ENCODE measurements at places on chromosomes 2 and 18.

DNA sequence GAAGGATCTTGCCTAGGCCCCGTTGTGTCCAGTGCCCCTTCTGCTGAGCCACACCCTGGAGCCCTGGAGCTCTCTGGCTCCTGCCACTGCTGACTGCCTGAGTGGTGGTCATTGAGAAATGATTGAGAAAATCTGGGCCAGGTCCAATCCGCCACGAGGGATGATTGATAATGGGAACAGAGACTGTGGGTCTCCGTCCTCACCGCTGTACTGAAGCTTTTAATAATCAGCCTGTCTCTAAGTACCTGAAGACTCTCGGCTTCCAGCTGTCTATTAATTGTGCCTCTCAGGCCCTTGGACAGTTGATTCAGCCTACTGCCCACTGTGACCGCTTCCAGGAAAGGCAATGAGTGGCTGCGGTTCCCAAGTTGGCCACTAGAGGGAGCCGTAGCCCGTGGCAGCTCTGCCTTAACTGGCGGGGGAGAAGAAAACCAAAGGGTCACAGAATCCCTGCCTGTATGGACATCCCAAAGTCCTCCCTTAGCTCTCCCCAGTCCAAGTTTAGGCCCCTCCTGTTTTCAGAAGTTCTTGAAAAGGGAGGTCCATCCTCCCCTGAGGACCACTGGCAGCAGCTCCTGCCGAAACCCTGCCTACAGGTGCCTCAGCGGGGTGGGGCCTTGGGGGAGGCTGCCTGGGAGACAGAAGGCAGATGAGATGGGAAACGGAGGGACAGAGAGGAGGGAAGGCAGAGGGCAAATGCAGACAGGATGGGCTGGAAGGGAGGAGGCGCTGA lies 213.6 kb downstream of the TNS1 start:
- peak; percentile 62 for DNase-seq

DNA sequence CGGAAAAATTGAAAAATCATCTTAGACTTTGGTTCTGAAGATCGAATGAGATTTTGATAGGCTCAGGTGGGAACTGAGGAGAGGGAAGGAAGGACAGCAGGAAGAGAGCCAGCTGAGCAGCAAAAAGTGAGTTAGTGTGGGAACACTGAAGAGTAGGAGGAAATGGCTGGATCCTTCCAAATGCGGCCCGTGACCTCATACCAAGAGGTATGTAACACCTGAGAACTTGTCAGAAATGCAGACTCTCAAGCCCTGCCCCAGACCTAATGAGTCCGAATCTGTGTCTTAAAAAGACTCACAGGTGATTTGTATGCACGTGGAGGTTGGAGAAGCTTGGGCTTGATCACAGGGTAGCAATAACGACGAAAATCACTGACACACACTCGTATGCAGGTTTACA lies 42.0 kb downstream of the COL4A3 start:
- DNase-seq: no peak

GRCh38 chr2:200288670-200289429 lies 17.6 kb upstream of the SPATS2L start:
- no peak for DNase-seq

DNA sequence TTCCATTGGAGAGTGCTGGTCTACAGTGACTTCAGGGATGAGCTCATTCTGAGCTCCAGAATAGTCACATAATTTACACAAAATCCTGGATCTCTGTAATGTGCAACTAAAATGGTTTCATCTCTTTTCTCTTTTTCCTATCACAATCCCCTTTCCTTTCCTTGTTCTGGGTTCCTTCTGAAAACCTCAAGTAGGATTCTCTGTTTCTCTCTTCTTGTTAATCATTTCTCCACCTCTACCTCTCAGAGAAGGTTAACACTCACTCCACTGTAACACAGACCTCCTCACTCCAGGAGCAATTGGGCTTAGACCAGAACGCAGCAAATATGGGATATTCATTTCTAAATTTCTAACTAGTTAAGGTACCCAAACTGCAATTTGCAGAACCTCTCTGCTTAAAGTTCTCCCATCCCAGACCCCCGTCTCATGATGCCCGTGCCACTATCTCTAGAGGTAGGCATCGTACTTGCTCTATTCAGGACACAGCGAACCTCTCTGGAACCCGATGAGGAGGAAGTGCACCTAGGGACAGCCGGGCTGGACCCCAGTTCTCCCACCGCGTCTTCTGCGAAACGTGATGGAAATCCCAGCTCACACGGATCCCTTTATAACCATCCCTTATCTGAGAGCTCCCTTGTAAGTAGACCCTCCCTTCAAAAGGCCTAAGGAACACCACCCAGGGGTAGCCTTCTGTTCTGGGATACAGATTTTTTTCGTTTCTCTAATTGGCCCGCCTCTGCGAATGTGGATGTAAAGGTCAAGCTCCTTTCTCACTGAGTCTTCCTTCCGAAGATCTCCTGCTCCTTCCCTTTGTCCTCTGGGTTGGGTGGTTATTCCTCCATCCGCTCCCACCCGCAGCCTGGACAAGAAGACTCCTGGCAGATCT lies 1.3 kb downstream of the FOXI3 start:
- DNase-seq: no peak

- no peak for DNase-seq
Observed at GRCh38 chr18:23995180-23995579, 19.4 kb upstream of the TTC39C start.

DNA sequence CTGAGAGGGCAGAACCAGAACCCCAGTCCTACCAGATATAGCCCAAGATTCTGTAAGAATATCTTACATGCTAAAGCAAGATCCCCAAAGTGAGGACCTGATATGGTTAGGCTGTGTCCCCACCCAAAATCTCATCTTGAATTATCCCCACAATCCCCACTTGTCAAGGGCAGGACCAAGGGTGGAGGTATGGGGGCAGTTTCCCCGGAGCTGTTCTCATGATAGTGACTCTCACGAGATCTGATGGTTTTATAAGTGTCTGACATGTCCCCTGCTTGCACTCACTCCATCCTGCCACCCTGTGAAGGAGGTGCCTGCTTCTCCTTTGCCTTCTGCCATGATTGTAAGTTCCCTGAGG lies 19.9 kb downstream of the TTC32 start:
- no peak for DNase-seq

DNA sequence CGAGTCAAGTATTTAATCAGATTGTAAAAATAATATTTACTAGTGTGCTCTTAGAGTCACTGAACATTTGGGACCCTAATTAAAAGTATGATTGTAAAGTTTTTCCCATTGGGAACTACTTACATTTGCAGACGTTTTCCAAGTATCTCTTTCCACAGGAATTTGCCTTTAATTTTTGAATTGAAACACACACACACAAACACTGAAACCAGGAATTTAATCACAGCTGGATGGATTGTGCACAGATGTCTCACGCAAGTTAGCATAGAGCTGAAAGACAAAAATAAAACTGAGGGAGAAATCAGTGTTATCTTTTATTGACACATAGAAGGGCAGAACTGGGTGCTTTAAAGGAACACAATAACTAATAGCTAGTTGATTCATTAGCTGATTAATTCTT lies 230.7 kb downstream of the RND3 start:
- DNase-seq: no peak

DNA sequence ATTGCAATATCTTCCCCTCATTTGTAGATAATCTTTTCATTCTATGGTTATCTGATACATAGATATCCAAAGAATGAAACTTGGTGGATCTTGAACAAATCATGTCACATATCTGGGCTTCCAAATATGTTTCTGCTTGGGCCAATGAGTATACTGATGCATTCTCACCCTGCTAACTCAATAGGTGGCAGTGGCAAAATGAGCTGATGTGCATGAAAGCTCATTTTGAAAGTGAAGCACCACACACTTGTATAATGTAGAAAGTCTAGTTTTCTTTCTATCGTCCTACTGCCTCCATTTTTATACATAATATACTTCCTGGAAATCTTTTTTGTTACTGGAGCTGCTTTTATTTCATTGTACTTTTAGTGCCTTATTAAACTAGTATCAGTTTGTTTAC lies 208.2 kb downstream of the PRKCE start:
- DNase-seq: no peak

- DNase-seq: no peak
Observed at GRCh38 chr2:236090027-236090382, 78.2 kb downstream of the GBX2 start.
